T-helper 2 cell treated with Interferon-gamma antibody and Interleukin-4, amounts not matched to agents 100 ng/mL and 5 ng/mL, for 36 hours (primary cell): ENCODE measurements at places on chromosomes 1 and 21. TPM values are rescaled to one million over a fixed set of nuclear protein-coding genes. Genes with fewer than 3 reads are reported as not detected.

The THEM5 gene
- not detected in 2 replicates for total RNA-seq

The FAM72B gene
- total RNA-seq: 19.7 and 22.5 TPM in 2 replicates

The SAMSN1 gene
- 113 and 115 TPM in 2 replicates for total RNA-seq

The RGS8 gene
- not detected in 2 replicates for total RNA-seq

The BTF3L4 gene
- 37.9 and 39.4 TPM in 2 replicates for total RNA-seq

The ANXA9 gene
- total RNA-seq: 0.09 TPM in 1 of 2 replicates, not detected in the other

The LHX8 gene
- total RNA-seq: not detected in 2 replicates

The FCRLB gene
- total RNA-seq: 0.23 and 0.59 TPM in 2 replicates
